T-helper 17 cell (primary cell): ENCODE measurements at places on chromosomes 1 and 21. TPM values are rescaled to one million over a fixed set of nuclear protein-coding genes. Genes with fewer than 3 reads are reported as not detected.

DNA sequence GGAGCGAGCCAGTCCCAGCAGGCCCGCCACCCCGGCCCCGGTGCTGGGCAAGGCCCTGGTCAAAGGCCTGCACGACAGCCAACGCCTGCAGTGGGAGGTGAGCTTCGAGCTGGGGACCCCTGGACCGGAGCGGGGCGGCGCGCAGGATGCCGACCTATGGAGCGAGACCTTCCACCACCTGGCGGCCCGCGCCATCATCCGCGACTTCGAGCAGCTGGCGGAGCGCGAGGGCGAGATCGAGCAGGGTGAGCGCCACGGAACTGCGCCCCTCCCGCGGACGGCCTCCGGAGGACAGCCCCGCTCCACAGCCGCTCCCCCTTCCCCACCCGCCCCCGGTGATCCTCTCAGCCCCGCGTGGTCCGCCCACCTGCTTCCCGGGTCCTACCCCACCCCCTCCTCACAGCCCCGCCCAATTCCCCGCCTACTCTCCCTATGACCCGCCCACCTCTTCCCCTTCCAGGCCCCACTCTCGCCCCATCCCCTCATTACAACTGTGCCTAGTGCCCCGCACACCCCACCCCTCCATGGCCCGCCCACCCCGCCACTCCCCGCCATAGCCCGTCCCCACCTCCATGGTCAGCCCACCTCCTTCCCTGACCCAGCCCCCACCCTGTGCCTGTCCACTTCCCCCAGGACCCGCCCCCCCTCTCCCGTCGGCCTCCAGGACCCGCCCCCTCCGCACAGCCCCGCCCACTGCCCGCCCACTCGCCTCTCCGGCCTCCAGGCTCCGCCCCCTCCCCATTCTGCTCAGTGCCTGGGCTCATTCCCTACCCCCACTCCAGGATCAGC lies 52.7 kb downstream of the VWA5B1 start:
- peak overlapping the region; percentile 73 for H3K4me3 ChIP-seq
- H3K4me1 ChIP-seq = peaks cover 10% of the 10 kb centered on the region
- no peaks in the 10 kb centered on the region for H3K36me3 ChIP-seq
- DNase-seq = peak; percentile 14
- H3K27ac ChIP-seq = no peak overlapping the region

- peaks cover 50% of the 10 kb centered on the region for H3K4me1 ChIP-seq
- peak overlapping the region; percentile 98 for H3K27ac ChIP-seq
- peaks cover 6% of the 10 kb centered on the region for H3K36me3 ChIP-seq
- H3K4me3 ChIP-seq = peak overlapping the region; percentile 63
- H3K27me3 ChIP-seq = no peaks in the 10 kb centered on the region
- DNase-seq = no peak
Observed at GRCh38 chr1:51516649-51517158, 2.4 kb downstream of the EPS15 start.

The CR1L gene
- 0.81 TPM for total RNA-seq

The LRRN2 gene
- total RNA-seq = not detected
